ENCODE measurements at places on chromosomes 11 and 22. TPM values are rescaled to one million over a fixed set of nuclear protein-coding genes. Genes with fewer than 3 reads are reported as not detected.

GRCh38 chr22:44051358-44051757 is 27.3 kb downstream of the PARVB start:
- DNase-seq, result no peak

GRCh38 chr11:23078289-23078971 is 218.2 kb upstream of the CCDC179 start:
- DNase-seq, result no peak

DNA sequence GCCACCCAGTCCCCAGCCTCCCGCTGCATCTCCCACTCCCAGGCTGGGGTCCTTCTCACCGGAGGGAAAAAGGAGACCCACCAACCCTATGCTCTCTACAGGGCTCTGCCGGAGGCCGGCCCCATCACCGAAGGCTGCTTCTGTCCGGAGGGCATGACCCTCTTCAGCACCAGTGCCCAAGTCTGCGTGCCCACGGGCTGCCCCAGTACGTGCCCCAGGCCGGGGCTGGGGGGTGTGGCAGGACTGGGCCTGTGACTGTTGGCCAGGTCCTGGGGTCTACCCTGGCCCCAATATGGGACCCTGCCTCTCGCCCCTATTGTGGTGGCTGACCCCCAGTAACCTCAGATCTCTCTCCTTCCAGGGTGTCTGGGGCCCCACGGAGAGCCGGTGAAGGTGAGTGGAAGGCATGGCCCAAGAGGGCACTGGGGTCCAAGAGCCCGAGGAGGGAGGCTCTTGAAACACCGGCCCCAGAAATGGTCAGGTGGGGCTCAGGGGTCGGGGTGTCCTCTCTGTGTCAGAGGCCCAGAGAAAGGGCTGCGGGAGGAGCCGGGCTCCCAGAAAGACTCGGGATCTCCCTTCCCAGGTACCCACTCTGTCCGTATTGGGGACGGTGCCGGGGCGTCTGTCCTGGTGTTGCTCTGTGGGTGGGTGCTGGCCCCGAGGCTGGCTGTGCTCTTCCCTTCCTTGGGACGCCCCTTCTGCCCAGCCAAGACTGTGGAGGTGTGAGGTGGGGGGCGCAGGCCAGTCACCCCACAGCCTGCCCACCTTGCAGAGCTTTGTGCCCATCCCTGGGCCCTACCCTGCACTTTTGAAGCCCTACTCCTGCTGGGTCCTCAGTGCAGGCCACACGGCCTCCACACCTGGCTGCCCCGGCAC is 26.1 kb upstream of the MUC5B start:
- no peak for DNase-seq

DNA sequence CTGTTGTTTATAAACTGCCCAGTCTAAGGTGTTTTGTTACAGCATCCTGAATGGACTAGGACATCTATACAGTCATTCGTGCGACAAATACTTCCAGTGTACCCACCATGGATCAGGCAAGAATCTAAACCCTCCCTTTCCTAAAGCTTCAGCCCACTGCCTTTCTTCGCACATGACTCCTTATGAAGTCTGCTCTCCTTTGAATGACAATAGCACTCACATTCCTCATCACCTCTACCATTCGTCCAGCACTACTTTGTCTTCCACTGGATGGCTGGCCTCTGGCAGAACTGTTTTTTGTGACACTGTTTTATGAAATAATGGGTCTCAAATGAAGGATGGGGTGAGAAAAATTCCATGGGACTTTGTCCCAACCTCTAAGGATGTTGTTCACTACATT is 89.8 kb upstream of the LIN7C start:
- DNase-seq, result no peak

GRCh38 chr11:117011541-117011898 is 86.7 kb downstream of the SIK3 start:
- DNase-seq, result no peak

DNA sequence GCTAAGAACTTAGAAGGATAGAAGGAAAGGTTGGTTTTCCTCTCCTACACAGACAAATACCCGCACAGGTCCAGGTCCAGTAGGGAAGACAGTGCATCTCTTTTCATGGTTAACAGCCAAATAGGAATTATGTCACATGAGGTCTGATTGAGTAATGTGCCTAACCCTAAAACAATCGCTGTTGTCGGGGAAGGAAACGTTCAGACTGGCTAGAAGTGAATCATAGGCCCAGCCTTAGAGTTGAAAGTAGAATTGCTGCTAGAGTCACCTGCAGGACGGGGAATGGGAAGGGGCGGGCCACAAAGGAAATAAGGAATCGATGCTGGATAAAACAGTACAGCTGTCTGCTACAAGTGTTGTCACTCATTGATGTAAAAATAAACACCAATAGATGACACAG is 12.4 kb upstream of the HTATIP2 start:
- no peak for DNase-seq

GRCh38 chr22:35567351-35568141 is 26.9 kb downstream of the RASD2 start:
- DNase-seq, result no peak

Gene MPPED2
- total RNA-seq, result not detected

Gene MFRP
- not detected for total RNA-seq

GRCh38 chr11:104324276-104324675 is 160.3 kb upstream of the PDGFD start:
- DNase-seq, result no peak

GRCh38 chr22:19824926-19825339 is 29.7 kb downstream of the GNB1L start:
- DNase-seq, result no peak

DNA sequence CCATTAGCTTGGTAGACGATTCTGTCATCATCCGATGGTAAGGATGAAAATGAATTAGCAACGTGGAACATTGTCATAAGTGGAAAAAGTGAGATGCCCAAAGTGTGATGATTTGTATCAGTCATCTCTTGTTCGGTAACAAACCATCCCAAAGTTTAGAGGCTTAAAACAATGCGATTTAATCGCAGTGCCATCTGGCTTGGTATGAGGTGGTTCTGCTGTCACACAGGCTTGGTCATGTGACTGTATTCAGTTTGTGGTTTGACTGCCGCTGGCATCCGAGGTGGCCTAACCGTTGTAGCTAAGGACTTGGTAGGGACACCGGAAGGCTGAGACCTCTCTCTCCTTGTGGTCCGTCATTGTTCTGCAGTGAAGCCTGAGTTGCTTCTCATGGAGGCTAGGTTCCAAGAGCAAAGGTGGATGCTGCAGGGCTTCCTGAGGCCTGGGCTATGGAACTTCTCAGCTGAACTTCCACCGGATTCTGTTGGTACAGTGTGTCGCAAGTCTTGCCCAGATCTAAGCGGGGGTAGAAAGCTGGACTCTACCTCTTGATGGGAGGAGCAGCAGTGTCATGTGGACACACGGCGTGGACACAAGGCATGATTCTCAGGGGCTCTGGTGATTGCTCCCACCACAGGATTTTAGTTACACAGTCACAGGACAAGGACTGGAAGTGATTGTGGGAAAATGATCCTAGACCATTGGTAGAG is 36.3 kb downstream of the BCR start:
- DNase-seq, result peak; percentile 84

GRCh38 chr22:43263645-43264514 is 76.9 kb upstream of the TTLL12 start:
- DNase-seq, result peak; percentile 95

DNA sequence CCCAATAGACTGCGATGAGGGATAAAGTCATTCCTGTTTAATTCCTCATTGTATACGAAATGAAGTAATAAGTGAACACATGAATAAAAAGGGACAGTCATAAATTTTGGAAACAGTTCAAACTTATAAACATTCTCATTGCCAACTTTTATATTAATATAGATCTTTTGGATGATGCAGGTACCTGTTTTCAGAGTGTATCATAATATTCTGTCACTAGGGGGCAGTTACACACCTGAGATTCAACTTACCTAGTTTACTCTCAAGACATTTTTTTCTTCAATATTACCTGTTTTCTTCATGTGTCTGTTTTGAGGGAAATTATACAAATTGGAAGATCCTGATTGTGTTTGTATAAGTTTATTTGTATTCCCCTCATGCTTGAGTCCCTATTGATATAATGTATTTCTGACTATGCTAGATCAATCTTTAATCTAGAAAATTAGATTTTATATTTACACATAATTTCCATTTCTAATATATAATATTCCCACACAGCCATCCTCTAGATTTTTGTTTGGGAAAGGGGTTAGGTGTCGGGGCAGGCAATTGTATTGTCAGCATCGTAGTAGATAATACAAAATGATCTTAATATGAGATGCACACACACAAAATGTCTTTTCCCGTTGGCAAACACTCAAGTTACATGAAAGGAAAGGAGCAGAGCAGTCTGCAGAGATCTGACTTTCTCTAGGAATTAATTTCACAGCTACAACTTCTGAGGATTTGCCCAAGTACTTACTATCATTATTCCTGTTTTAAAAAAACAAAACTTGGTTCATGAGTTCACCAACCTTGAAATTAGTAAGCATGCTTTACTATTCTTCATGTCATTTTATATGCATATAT is 18.4 kb downstream of the FDX1 start:
- no peak for DNase-seq

Gene SEPTIN3
- total RNA-seq, result 5.7 TPM

Gene KRTAP5-11
- not detected for total RNA-seq

Gene OSM
- 62.8 TPM for total RNA-seq
